ENCODE measurements at places on chromosomes 16 and 17.

- no peak for DNase-seq
These were observed 1.7 kb upstream of the NLRC3 start for GRCh38 chr16:3578610-3579551.

DNA sequence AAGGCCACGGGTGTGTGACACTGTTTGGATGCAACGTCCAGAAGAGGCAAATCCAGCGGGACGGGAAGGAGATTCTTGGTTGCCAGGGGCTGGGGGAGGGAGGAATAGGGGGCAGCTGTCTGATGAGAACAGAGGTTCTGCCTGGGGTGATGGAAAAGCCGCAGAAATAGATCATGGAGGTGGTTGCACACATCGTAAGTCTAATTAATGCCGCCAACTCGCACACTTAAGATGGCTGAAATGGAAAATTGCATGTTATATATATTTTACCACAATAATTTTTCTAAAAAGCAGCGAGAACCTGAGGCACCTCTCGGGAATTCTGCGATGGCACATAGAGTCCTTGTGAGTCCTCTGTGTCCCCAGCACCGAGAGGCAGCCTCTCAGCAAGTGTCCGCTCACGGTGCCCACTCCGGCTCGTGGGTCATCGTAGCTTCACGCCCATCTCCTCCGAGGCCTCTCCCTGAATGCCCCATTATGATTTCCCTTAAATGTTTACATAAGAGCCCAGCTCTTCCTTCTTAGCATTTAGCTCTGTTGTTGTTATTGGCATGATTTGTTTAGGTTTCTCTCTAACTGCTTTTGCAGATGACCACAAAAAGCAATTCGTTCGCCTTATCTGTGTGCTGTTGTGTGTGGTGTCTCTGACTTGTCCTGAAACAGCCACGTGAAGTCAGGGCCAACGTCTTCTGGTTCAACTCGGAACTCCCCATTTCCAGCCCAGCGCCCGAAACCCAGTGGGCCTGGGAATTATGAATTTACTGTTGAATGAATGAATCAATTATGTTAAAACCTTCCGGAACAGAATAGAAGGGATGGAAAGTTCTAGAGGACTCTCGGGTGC lies 7.7 kb downstream of the WFDC1 start:
- no peak for DNase-seq

- DNase-seq: no peak
These were observed 56.5 kb upstream of the GNAO1 start for GRCh38 chr16:56134790-56135189.

- DNase-seq: no peak
These were observed 30.7 kb downstream of the KNOP1 start for GRCh38 chr16:19687279-19687678.

- DNase-seq: no peak
These were observed 8.9 kb upstream of the SLC5A11 start for GRCh38 chr16:24836836-24837235.

- no peak for DNase-seq
These were observed 9.8 kb downstream of the CA5A start for GRCh38 chr16:87926246-87927194.

DNA sequence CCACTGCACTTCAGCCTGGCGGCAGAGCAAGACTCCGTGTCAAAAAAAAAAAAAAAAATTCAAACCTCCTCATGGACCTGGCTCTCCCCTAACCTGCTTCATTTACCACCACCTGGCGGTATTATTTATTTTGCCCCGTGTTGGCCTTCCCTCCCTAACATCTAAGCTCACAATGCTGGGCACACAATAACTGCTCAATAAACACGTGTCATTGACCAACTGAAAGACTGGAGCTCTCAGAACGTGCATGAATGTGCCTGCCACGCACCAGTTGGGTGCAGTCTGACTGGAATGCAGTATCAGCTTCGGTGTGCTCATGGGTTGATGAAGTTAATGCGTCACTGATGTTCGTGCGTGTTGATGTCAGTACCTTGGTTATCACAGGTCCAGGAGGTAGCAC lies 64.4 kb upstream of the CDC42EP4 start:
- DNase-seq: no peak

GRCh38 chr17:31294820-31295488 lies 2.1 kb downstream of the OMG start:
- no peak for DNase-seq

GRCh38 chr17:38711792-38712571 lies 6.9 kb downstream of the MLLT6 start:
- no peak for DNase-seq

- DNase-seq: no peak
These were observed 101.6 kb downstream of the RAB11FIP4 start for GRCh38 chr17:31492880-31493655.

GRCh38 chr17:27284811-27285415 lies 9.0 kb upstream of the WSB1 start:
- no peak for DNase-seq

DNA sequence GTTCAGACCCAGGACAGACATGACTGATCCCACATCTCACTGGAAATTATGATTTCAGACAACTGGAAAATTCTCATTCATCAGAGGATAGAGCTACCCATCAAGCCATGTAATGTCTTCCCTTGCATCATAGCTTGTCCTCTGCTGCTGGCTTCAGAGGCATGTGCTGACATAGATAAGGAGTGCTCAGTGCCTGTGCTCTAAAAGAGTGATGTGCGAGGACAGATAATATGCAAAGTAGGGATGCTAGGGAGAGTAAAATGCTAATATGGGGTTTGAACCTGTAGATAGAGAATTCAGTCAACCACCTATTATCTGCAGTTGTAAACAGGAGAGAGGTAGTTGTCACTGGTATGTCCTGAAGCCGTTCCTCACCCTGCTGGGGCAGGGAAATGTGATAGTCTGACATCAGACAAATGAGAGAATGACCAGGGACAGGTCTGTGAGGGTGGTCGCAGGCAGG lies 349.7 kb upstream of the CCL2 start:
- DNase-seq: no peak

GRCh38 chr17:7797976-7798375 lies 36.0 kb upstream of the KDM6B start:
- DNase-seq: no peak

- no peak for DNase-seq
These were observed 868.9 kb upstream of the SOX9 start for GRCh38 chr17:71251951-71252350.

DNA sequence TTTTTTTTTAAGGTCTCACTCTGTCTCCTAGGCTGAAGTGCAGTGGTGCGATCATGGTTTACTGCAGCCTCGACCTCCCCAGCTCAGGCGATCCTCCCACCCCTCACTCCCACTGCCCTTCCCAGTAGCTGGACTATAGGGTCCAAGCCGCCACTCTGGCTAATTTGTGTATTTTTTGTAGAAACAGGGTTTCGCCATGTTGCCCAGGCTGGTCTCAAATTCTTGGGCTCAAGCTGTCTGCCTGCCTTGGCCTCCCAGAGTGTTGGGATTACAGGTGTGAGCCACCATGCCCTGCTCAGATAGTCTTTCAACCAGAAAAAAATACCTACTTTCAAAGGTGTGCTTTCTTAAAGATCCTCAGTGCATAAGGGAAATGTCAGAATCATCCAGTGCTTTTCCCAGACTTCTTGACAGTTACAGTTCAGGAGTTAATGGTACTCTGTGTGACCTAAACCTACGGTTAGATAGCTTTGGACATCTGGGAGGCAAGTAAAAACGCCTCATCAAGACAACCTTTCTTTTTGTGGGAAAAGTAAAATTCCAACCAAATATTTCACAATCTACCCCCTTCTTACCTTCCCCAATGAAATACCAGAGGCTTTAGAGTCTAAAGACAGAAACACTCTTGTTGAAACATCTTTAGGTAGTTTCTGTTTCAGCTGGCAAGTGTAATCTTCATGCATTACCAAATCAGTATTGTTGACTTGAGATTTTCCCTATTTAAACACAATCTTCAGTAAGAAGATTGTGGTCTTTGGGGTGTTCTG lies 6.8 kb downstream of the RSPRY1 start:
- no peak for DNase-seq

DNA sequence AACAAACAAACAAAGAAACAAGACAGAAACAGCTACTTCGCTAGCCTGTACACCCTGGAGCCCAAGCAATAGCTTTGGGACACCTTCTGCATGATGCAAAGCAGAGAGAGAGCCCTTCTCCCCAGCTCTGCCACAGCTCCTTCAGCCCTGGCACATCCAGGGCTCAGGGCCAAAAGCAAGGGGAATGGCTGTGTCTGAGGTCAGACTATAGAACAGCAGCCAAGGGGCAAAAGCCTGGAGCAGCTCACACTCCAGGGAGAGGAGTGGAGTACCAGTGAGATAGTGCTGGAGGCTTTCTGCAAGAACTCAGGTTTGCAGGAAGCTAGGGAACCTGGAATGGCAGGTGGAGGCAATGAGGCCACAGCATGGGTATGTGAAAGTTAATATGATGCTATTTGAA lies 11.6 kb upstream of the SEPHS2 start:
- DNase-seq: no peak

- no peak for DNase-seq
These were observed 23.1 kb downstream of the RBFOX1 start for GRCh38 chr16:7355758-7356157.

GRCh38 chr17:37605813-37606505 lies 3.3 kb downstream of the SYNRG start:
- no peak for DNase-seq

GRCh38 chr17:28384281-28385036 lies 13.0 kb downstream of the SARM1 start:
- no peak for DNase-seq

- no peak for DNase-seq
These were observed 625.1 kb downstream of the HS3ST4 start for GRCh38 chr16:26316683-26317464.

DNA sequence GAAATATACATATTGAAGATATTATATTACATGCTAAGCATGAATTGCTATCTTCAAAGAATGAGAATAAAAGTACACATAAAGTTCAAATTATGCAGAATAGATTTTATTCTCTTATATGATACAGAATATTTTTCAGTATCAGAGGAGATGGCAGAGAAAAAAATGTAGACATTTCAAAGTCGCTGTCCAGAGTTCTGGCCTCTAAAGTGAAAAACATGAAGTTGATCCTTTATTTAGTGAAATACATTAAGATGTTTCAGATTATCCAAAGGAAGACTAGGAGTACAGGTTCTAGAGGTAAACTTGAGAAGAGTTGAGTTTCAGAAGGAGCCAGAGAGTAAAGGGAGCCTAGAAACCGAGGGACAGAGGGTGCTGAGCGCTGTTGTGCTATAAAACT lies 303.6 kb downstream of the UTP18 start:
- no peak for DNase-seq

DNA sequence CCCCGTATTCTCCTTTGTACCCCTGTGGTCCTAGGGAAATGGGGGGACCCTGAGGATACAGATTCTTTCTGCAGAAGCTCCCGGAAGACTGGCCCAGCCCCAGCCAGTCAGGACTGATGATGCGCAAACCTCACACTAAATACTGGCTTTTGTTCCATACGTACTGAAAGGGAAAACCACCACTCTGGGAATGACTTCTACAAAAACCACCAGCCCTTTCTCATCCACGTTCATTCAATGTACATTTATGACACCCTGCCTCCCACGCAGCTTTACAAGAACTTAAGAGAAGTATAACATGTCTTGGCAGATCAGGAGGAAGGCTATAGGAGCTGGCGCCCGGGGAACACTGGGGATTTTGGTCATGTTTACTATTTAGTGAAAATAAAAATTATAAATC lies 70.6 kb downstream of the MARCHF10 start:
- DNase-seq: no peak

GRCh38 chr16:28977703-28978662 lies 3.4 kb downstream of the SPNS1 start:
- no peak for DNase-seq

DNA sequence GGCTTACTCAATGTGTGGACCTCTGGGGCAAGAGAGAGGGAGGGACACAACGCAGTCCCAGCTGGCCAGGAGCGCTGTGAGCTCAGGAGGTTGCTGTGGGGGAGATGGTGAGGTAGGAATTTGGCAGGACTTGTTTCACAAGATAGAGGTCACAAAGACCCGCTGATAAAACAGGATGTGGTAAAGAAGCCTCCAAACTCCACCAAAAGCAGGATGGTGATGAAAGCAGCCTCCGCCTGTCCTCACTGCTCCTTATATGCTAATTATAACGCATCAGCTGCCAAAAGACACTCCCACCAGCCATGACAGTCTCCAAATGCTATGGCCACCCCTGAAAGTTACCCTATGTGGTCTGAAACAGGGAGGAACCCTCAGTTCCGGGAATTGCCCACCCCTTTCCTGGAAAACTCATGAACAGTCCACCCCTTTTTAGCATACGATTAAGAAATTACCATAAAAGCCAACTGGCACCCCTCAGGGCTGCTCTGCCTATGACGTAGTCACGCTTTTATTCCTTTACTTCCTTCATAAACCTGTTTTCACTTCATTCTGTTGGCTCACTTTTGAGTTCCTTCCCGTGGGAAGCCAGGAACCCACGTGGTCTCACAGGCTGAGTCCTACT lies 5.3 kb upstream of the EIF4A3 start:
- DNase-seq: no peak

- no peak for DNase-seq
These were observed 66.7 kb downstream of the CCDC182 start for GRCh38 chr17:57678393-57678792.

DNA sequence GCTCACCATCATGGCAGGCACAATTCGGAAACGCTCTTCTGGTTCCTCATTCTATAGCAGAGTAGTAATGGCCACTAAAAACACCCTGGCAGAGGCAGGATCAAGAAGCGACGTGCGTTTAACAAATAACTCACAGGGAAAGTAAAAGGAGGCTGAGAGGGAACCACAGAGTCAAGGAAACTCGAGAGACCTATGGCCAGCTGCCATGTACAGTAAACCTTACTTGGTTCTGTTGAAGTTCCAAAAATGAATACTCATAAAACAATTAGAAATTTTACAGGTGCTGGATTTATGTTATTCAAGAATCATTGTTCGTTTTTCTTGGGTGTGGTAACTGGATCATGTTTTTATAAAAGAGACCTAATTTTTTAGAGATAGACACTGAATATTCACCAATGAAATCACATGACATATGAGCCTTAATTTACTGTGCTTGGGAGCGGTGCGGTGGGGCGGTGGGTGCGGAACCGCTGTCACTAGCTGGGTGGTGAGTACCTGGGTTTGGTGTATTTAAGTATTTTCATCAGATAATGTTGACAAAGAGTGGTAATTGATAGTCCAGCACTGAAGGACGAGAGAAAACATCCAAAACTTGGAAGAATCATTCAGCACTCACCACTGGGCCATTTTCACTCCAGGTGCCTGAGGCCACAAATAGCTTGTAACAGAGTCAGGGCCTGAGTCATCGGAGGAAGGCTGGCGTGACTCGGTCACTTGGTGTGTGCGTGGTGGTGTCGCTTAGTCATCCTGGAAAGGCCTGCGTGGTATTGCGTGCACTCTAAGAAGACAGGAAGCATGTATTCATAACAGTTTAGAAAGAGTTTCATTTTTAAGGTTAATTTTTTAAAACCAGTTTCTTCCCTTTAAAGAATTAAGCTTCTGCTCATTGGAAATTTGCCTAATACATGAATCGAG lies 135.4 kb upstream of the CHMP6 start:
- no peak for DNase-seq

GRCh38 chr17:69223809-69224208 lies 4.8 kb downstream of the ABCA10 start:
- no peak for DNase-seq

- DNase-seq: no peak
These were observed 56.9 kb upstream of the PHOSPHO1 start for GRCh38 chr17:49287481-49287880.

GRCh38 chr16:58847902-58848661 lies 114.0 kb upstream of the GOT2 start:
- DNase-seq: no peak

GRCh38 chr17:42518755-42519545 lies 17.1 kb upstream of the NAGLU start:
- DNase-seq: no peak

- no peak for DNase-seq
These were observed 60.2 kb downstream of the HAPSTR1 start for GRCh38 chr16:9151597-9151996.

Measured in cortex of kidney (tissue), 1 donor.